ENCODE measurements at places on chromosomes 13 and 19. TPM values are rescaled to one million over a fixed set of nuclear protein-coding genes. Genes with fewer than 3 reads are reported as not detected.

C19orf47 gene
- polyA plus RNA-seq, result 29.0 TPM

CRB3 gene
- polyA plus RNA-seq, result 5.4 TPM

SH2D3A gene
- not detected for polyA plus RNA-seq

PSG1 gene
- polyA plus RNA-seq, result not detected

PNMA8A gene
- 59.3 TPM for polyA plus RNA-seq

KPTN gene
- 28.1 TPM for polyA plus RNA-seq

ZNF497 gene
- 2.5 TPM for polyA plus RNA-seq

ZNF763 gene
- polyA plus RNA-seq, result 0.53 TPM

CYP4F2 gene
- polyA plus RNA-seq, result not detected

UBAC2 gene
- polyA plus RNA-seq, result 85.7 TPM

SHD gene
- polyA plus RNA-seq, result 207 TPM

SLC5A5 gene
- polyA plus RNA-seq, result 0.42 TPM

TMED1 gene
- polyA plus RNA-seq, result 29.0 TPM

CD37 gene
- 8.2 TPM for polyA plus RNA-seq

ERICH4 gene
- not detected for polyA plus RNA-seq

WASF3 gene
- 20.0 TPM for polyA plus RNA-seq

PLEKHA4 gene
- 3.4 TPM for polyA plus RNA-seq

MUC16 gene
- polyA plus RNA-seq, result not detected

GPR18 gene
- not detected for polyA plus RNA-seq

HMG20B gene
- 135 TPM for polyA plus RNA-seq

CEACAM7 gene
- polyA plus RNA-seq, result 0.22 TPM

ATP4A gene
- polyA plus RNA-seq, result not detected

DZIP1 gene
- polyA plus RNA-seq, result 8.0 TPM

ZNF835 gene
- 1.4 TPM for polyA plus RNA-seq

ADPRHL1 gene
- polyA plus RNA-seq, result 133 TPM

B3GNT8 gene
- polyA plus RNA-seq, result 0.73 TPM

PSG2 gene
- not detected for polyA plus RNA-seq

GIPR gene
- 0.19 TPM for polyA plus RNA-seq

Data from brain (organoid and tissue), 16 donors.